Stimulated activated CD4-positive, alpha-beta T cell treated with anti-CD3 and anti-CD28 coated beads, Interleukin-12 subunit alpha, Interleukin-12 subunit beta, amount 100 ng/mL, for 24 hours (primary cell): ENCODE measurements at places on chromosomes 5 and 9.

GRCh38 chr5:131258733-131259132 is 5.1 kb upstream of the CDC42SE2 start:
- no peak for DNase-seq

DNA sequence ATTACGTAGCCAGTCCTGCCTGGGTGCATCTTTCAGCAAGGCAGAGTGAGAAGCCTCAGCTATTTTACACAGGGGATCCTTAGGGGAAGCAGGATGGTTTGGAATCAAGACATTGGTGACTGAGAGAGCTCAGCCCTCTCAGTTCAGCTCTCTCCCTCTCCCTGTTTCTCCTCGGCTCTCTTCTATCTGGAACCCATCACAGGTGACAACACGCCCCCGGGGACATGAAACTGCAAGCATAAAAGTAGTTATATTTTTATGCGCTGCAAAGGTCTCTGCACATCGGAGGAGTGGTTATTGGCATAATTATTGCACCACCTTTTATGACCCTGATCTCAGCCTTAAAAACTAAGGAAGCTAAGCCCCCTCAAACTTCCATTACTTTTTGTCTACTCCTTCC is 14.2 kb downstream of the TMOD1 start:
- no peak for DNase-seq

DNA sequence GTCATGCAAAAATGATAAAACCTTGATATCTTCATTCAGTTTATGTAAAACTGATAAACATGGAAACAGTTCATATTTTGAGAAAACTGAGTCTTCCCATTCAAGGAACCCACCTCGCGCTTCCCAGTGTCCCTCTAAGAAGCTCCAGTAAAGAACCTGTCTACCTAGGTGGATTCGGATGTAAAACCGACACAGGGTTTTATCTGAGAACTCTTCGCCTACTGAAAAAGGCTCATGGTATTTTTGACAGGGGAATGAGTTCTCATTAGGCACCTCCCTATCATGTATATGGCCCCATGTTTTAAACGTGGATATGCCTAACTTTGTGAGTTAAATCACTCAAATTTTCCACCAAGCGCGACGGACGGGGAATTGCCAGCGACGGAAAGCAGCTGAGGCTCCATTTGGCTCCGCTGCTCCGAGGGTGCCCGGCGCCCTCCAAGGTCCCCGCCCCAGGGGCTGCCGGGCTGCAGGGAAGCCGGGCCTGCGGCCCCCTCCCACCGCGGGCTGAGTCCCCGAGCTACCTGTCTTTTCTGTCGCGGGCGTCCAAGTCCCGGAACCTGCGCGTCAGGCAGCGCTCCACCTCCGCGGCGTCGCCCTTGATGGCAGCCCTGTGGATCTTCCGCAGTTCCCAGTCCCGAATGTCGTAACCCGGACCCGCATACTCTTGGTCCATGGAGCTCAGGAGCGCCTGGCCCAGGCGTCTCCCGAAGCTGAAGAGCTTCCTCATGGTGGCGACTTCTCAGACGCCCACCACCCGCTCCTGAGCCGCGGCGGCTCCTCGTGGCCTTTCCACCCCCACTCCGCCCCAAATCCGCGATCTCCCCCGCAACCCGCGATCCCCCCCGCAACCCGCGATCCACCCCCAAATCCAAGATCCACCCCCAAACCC is 594 bp downstream of the ANKRD18A start:
- peak; percentile 37 for DNase-seq

- no peak for DNase-seq
Observed at GRCh38 chr5:122701640-122702523, 73.0 kb upstream of the SNX2 start.

DNA sequence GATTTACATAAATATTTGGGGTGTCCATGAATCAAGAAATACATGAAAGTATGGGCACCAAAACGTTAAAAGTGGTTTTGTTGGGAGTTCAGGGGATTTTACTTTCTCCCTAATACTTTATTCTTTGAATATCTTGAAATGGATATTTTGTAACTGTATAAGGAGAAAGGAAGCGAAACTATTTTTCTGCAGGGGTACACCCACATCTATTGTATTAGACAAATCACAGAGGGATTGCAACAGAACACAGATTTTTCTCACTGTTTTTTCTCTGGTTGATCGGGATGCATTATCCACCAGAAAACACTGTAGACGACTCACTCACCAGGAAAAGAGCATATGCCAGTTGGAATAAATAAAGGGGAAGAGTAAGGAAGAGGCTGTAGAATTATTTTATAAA is 1.2 kb upstream of the RABGAP1 start:
- no peak for DNase-seq

DNA sequence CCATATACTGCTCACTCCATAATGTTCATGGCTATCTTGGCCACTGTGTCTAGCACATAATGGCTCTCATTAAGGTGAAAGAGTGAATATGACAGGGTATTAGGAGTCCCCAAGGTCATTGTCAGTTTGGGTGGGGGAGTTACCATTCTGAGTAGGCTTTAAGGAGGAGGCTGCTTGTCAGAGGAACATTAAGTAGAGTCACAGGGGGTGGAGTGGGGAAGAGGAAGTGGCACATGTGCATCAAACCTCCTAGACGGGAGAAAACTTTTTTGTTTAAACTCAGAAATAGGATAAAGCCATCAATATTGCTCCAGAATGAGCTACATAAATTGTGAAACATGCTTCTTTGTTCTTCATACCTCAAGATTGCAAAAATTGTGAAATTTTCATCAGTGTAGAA is 45.5 kb downstream of the DAB2IP start:
- no peak for DNase-seq

DNA sequence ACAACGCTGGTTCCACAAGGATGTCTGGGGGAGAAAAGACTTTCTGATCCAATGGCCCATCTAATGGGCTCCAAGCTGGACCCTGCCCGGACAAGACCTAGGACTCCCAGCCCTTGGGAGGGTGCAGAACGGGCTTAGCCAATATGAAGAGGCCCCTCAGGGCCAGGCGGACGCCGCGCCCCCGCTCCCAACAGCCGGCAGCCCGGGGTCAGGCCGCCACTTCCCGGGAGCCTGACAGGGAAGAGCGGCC is 493 bp downstream of the P4HA2 start:
- no peak for DNase-seq

DNA sequence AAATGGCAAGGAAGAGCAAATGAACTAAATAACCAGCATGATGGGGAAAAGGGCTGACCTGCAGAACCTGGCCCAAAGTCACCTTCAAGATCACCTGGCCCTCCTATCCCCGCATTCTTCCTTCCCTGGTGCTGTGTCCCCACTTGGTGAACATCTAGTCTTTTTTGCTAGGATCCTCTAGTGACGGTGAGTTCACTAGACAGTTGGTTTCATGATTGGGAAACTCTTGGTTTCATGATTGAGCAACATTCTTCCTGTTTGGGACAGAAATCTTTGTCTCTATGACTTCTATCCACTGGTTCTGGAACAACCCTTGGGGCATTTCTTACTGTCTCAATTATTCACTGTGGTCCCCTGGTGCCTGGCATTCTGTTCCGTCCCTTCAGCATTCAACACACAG is 50.2 kb upstream of the DAB2IP start:
- DNase-seq = no peak

DNA sequence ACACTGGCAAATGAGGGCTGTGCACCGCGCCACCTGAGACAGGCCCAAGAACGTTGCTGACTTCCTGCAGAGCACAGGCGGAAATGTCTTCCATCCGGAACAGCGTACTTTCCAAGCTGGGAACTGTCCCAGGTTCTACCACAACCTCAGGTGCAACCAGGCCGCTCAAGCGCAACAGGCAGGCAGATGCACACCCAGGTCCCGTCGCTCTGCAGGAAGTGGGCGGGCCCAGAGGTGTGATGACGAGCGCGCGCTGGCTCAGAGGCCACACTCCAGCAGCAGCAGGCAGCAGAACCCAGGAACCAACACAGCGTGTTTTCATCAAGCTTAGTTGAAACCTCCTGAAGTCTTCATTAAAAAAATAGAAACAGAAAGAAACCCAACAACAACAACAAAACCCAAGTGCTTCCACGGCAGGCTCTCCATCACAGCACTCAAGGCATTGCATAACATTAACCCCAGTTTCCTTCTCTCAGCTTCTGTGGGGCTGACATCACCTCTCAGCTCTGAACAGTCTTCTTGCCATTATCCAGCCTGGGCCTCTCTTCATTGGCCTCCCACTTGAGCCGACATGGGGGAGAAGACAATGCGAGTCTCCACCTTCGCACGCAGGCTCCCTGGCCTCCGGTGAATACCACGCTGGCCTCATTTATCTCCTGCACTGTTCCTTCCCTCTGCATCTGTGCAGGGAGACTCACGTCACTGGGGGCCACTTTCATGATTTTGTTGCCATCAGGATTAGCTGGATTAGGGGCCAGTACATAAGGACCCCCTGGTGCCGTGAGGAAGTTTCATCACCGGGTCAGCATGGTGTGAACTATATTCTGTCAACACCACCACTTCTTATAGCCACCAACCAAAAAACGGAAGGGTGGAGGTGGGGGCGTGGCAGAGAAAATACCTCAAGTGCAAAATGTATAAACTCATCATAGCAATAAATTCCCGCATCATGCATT is 22.1 kb downstream of the PTCH1 start:
- DNase-seq = peak; percentile 68

GRCh38 chr5:56819060-56819881 is 3.9 kb downstream of the MAP3K1 start:
- DNase-seq = no peak

DNA sequence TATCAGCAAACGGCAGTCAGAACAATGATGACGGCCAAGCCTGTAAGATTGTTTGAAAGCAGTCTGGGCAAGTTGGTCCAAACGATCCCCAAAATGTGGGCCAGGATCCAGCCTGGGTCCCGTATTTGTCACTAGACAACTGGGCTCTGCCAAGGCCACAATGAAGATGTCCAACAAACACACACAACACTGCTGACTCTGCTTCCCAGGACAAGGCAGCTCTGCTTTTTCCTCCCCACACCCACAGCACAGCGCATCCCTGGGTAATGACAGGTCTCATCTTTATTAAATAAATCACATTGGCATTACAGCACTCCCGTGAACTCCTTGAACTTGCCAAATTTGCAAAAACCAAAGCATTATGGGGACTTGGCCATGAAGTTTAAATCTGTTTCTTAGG is 424.1 kb upstream of the ACTBL2 start:
- no peak for DNase-seq

DNA sequence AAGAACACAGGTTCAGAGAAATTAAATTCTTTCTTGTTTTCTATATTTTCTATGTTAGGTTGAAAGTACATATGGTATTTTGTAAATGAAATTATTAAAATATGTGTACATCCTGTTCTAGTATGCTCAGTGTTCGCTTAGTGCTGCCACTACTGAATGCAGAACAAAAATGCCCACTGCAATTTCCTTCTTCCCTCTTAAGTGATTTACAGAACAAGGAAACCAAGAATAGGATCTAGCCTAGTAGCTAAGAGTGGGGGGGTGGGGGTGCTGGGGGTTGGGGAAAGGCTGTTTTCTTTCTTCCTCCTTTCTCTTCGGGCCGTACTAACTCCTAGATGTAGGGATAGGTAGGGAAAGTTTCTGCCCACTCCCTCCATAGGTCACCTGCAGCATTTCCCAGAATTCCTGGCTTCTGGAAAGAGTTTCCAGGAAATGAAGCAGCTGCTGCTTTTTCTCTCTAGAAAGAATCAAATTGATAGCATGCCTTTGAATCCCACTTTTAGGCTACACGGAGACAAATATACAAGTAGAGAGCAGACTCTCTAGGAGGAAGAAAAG is 15.7 kb downstream of the SPATA9 start:
- DNase-seq = no peak

GRCh38 chr9:131739959-131740648 is at the start of gene RAPGEF1:
Gene RAPGEF1 (minus strand): TSS chr9:131740076. CDS start chr9:131739830, 246 bp downstream.
- peak; percentile 72 for DNase-seq

GRCh38 chr5:4542145-4542778 is 597.9 kb upstream of the ADAMTS16 start:
- DNase-seq = no peak

- DNase-seq = no peak
Observed at GRCh38 chr5:1727571-1727970, 72.1 kb downstream of the MRPL36 start.

GRCh38 chr9:33684831-33685230 is 110.5 kb upstream of the PRSS3 start:
- no peak for DNase-seq

- DNase-seq = no peak
Observed at GRCh38 chr9:70566066-70566465, 151.6 kb upstream of the KLF9 start.

GRCh38 chr9:6959270-6960000 is 201.7 kb downstream of the KDM4C start:
- no peak for DNase-seq

- DNase-seq = no peak
Observed at GRCh38 chr9:122402874-122403273, 32.0 kb downstream of the PTGS1 start.

- DNase-seq = no peak
Observed at GRCh38 chr5:174409070-174409469, 315.3 kb upstream of the MSX2 start.

- no peak for DNase-seq
Observed at GRCh38 chr9:24298912-24299311, 246.8 kb downstream of the IZUMO3 start.

GRCh38 chr9:22332202-22332601 is 114.4 kb upstream of the DMRTA1 start:
- no peak for DNase-seq

DNA sequence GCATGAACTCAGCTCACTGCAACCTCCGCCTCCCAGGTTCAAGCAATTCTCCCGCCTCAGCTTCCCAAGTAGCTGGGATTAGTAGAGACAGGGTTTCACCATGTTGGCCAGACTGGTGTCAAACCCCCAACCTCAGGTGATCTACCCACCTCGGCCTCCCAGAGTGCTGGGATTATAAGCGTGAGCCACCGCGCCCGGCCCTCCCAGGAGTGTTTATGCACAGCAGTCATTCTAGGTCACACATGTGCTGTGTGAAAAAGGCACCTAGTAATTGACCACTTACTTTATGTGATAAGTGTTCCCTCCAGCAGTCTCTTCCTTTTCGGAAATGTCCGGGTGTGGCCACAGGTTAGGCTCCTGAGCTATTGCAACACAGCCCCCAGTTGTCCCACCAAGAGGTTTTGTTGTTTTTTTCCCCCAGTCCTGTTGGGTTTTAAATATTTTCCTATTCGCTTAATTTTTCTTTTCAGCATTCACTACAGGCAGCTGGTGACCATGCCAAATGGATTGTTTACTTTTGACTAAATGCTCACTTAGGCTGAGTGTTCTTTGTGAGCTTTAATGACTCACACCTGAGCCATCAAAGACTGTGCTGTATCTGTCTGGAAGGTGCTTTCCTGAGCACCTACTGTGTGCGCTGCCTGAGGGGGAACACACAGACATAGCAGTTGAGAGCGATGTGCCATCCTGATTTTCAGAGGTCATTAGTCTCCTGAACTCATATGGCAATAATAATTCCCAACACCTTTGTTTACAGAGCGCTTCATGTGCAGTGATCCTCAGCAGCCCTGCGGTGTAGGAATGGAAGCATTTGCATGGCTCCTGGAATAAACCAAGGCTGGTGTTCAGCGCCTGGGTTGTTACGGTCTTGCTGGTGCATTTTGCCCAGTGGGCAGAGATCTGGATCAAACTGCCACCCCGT is 94.3 kb downstream of the MVB12B start:
- DNase-seq = no peak
